ENCODE measurements at places on chromosomes 3 and 15.

- DNase-seq = no peak
These were observed 24.6 kb downstream of the GTF2E1 start for GRCh38 chr3:120767106-120767505.

DNA sequence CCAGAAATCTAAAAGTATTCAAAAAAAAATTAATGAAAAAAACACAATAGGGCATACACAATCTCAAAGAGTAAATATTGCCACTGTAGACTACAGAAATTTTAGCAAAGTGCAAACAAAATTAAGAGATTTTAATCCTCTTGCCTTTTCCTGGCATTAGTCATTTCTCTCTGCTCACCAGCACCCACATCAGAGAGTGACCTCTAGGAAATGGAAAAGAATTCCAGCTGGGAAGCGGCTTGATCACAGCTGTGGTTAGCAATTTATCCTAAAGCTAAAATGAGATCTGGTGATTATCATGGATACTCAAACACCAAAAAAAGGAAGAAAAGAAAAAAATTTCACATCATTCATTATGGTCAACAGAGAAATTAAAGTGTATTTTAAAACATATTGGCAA is 7.5 kb downstream of the CSNK1G1 start:
- no peak for DNase-seq

DNA sequence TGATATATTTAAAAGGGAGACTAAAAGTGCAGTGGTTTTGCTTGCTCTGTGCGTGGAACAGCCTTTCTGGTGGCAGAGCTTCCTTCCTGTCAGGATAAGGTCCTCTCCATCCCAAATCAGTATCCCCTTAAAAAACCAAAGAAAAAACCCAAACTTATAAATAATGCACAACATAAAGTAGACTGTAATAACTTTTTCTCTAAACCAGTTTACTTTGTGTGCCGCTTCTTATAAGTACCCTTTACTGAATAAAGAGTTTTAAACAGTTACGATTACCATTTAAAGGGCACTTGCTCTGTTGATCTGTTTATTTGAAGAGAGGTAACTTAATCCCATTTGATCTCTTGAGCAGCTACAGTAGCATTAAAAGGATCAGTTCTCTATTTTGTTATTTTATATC is 2.5 kb downstream of the PIK3CA start:
- DNase-seq = no peak

DNA sequence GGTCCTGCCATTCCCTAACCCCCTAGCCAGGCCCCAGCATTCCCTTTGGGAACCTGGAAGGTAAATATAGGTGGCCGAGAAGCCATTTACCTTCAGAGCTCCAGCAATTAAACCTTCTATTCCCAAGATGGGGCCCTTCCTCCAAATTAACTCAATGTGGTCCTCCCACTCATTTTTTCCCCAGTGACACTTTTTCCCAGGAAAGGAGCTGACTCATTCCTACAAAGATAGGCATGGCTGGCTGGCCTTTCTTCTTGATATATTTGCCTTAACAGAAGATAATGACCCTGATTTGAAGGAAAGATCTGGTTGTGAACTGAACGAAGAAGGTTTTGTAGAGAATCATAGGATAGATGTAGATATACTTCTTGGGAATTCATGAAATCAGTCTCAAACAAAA is 279.0 kb upstream of the VEPH1 start:
- DNase-seq = no peak

GRCh38 chr15:71811036-71811736 is 832 bp downstream of the NR2E3 start:
- peak; percentile 66 for DNase-seq

Data from osteoblast (primary cell).